ENCODE measurements at places on chromosomes 16 and 17. TPM values are rescaled to one million over a fixed set of nuclear protein-coding genes. Genes with fewer than 3 reads are reported as not detected.

DNA sequence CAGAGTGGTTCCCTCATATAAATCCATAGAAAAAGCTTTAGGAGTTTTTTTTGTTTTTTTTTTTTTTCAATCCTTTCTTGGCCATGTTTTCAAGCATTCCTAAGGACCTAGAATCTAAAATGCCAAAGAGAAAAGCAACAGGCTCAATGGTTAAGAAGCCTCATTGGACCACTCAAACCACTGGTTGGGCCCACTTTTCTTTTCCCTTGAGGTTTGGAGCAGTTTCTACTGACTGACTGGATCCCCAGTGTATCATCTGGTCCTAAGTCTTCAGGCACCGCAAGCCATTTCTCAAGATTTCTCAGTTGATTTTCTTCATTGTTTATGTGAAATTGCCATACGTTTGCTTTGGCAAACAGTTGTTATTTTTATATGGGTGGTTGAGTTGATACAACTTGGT is 14.4 kb downstream of the METTL9 start:
- no peak for DNase-seq
- H3K27ac ChIP-seq, result no peak overlapping the region
- H3K4me3 ChIP-seq, result no peak overlapping the region
- H3K4me1 ChIP-seq, result peaks cover 67% of the 10 kb centered on the region
- peaks cover 21% of the 10 kb centered on the region for H3K36me3 ChIP-seq

DNA sequence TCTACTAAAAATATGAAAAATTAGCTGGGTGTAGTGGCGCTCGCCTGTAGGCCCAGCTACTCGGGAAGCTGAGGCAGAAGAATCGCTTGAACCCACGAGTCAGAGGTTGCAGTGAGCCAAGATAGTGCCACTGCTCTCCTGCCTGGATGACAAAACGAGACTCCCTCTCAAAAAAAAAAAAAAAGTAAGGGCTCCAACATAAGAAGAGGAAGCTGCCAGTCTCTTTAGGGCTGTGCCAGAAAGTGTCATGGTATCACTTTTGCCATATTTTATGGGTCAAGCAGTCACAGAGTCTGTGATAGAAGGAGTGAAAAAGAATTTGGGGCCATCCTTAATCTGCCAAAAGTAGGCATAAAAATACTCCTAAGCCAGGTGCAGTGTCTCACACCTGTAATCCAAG is 1.4 kb upstream of the PIPOX start:
- peaks cover 3% of the 10 kb centered on the region for H3K27me3 ChIP-seq
- H3K4me3 ChIP-seq, result no peak overlapping the region
- no peak for DNase-seq
- peaks cover 10% of the 10 kb centered on the region for H3K4me1 ChIP-seq
- H3K27ac ChIP-seq, result no peak overlapping the region

DNA sequence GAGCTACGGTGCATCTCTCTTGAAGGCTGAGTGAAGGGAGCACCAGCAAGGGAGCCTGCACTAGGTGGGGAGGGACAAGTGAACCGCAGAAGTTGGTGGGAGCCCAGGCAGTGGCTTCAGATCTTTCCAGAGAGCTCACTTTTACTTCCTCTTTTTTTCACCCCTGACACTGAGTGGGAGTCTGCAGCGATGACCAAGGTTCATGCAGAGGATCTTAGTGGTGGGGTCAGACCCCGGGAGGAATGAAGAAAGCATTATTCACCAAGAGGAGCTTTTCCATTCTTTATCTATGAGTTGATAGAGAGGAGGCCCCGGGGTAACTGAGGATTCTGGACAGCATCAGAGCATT is 3.0 kb upstream of the CCL2 start:
- no peaks in the 10 kb centered on the region for H3K36me3 ChIP-seq
- no peak for DNase-seq
- peaks cover 30% of the 10 kb centered on the region for H3K27me3 ChIP-seq

DNA sequence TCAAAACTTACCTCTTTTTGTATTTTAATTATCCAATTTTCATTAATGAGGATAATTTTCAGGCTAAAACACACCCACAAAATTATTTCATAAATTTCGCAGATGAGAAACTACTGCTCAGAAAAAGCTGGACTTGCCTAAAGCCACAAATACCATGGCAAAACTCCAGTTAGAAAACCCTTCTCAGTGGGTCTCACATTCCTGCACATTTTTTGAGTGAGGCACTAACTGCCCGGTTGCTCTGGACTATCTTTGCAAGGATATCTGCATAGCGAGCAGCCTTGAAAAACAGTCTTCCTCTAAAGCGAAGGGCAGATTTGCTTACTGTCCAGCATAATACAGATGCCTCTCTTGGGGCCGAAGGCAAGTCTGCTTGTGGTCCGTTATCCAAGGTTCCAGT is 9.8 kb downstream of the MPHOSPH6 start:
- H3K36me3 ChIP-seq, result peaks cover 41% of the 10 kb centered on the region
- no peak overlapping the region for H3K27ac ChIP-seq
- H3K27me3 ChIP-seq, result no peaks in the 10 kb centered on the region

- no peaks in the 10 kb centered on the region for H3K4me1 ChIP-seq
- H3K27me3 ChIP-seq, result no peaks in the 10 kb centered on the region
- no peak for DNase-seq
- H3K4me3 ChIP-seq, result no peak overlapping the region
- H3K36me3 ChIP-seq, result peaks cover 2% of the 10 kb centered on the region
Measured at GRCh38 chr16:78985716-78986605, 614.6 kb downstream of the MAF start.

DNA sequence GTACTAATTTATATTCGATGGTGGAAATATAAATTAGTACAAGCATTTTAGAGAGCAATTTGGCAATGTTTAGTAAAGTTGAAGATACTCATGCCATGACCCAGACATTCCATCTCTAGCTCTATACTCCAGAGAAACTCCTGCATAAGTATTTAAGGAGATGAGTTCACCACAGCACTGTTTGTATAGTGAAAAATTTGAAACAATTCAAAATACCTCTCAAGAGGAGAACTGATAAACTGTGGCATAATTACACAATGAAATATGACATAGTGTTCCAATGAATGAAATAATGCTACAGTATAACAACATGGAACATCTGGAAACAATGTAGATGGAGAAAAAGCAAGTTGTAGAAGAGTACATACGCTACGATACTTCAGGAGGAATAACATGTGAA is 48.6 kb upstream of the IRX3 start:
- no peaks in the 10 kb centered on the region for H3K4me1 ChIP-seq
- no peak for DNase-seq
- H3K4me3 ChIP-seq, result no peak overlapping the region
- no peaks in the 10 kb centered on the region for H3K36me3 ChIP-seq
- H3K27me3 ChIP-seq, result peaks cover 24% of the 10 kb centered on the region

The PITPNM3 gene
- 0.72 TPM for total RNA-seq

The CACNG4 gene
- total RNA-seq, result not detected

The COL1A1 gene
- total RNA-seq, result 0.78 TPM

DNA sequence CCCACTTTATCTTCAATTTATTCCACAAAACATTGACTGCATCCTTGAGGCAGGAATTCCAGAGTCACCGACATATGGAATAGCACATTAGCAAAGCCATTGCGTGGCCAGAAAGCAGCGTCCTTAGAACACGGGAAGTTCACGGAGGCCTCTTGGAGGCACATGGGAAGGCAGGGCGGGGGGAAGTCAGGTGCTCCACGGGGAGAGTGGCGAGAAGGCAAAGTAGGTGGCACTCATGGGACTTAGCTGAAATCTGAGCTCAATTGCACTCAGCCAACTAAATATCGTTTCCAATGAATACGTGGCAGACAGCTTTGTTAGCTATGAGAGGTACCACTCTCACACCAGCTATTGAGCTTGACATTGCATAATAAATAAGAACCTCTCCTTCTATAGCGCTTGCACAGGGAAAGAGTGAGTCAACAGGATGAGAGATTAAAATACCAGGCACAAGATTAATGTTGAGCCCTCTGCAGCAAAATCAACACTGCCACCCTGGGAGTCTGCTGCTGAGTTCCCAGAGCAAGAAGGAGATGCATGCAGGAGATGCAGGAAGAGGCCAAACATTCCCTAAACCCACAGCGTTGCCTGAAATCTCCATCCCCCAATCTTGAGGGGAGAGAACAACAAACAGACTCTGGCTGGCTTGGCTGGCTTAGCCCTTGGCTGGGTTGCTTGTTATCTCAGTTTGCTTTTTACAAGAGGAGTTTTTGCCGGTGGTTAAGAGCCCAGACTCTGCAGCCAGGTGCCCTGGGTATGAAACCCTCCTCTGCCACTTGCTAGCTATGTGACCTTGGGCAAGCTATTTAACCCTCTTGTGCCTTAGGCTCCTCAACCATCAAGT is 28.8 kb downstream of the ABCC12 start:
- H3K36me3 ChIP-seq, result no peaks in the 10 kb centered on the region
- no peak overlapping the region for H3K27ac ChIP-seq
- no peak overlapping the region for H3K4me3 ChIP-seq

The RNU2-1 gene
- total RNA-seq, result 4,468 TPM

DNA sequence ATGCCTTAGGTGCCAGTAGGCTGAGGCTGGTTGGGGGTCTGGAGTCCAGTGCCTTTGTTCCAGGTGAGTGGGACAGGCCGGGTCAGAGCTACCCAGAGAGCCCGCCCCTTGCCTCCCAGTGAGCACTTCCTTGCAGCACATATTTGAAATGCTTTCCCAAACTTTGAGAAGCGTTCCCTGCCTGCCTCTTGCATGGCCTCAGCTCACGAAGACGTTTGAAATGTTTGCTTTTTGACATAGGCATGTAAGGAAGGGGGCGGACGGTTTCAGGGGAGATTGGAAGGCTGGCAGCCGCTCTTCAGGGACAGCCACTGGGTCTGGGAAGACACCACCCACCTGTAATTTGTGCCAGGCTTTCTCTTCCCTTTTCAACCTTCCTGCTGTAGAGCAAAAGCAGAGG is 5.1 kb upstream of the FOXL1 start:
- H3K36me3 ChIP-seq, result no peaks in the 10 kb centered on the region
- DNase-seq, result no peak
- no peak overlapping the region for H3K27ac ChIP-seq
- H3K4me3 ChIP-seq, result no peak overlapping the region

DNA sequence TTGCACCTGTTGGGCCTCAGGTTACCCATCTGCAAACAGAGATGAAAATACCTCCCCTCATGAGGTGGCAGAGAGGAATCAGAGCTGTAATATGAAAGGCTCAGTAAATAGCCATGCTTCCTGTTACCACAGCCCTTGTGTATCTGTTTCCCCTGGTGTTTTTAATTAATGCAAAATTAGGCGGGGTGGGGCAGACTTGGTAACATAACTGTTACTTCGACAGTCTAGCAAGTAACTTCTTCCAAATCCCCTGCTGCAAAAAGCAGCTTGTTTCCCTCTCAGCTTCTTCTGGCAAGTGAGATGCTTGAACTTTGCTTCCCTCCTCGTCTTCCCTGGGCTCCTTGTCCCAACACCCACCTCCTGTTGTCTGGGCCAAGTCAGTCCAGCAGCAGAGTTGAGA is 381.5 kb downstream of the CPPED1 start:
- no peak for DNase-seq
- no peak overlapping the region for H3K4me3 ChIP-seq
- H3K36me3 ChIP-seq, result peaks cover 7% of the 10 kb centered on the region
- no peaks in the 10 kb centered on the region for H3K27me3 ChIP-seq

- H3K27ac ChIP-seq, result no peak overlapping the region
- H3K27me3 ChIP-seq, result no peaks in the 10 kb centered on the region
- H3K4me1 ChIP-seq, result peaks cover 30% of the 10 kb centered on the region
- no peaks in the 10 kb centered on the region for H3K36me3 ChIP-seq
- DNase-seq, result no peak
- peak overlapping the region; percentile 90 for H3K4me3 ChIP-seq
Measured at GRCh38 chr17:50347894-50348291, 2.0 kb downstream of the XYLT2 start.

GRCh38 chr17:77405867-77406732 is 265.3 kb downstream of the SEC14L1 start:
- no peak for DNase-seq
- peaks cover 85% of the 10 kb centered on the region for H3K4me1 ChIP-seq
- H3K27me3 ChIP-seq, result no peaks in the 10 kb centered on the region
- peak overlapping the region; percentile 91 for H3K4me3 ChIP-seq
- peak overlapping the region; percentile 91 for H3K27ac ChIP-seq

- no peak overlapping the region for H3K4me3 ChIP-seq
- H3K27me3 ChIP-seq, result peaks cover 5% of the 10 kb centered on the region
- H3K36me3 ChIP-seq, result no peaks in the 10 kb centered on the region
- no peak overlapping the region for H3K27ac ChIP-seq
Measured at GRCh38 chr17:30225112-30225511, 10.4 kb downstream of the SLC6A4 start.

The CCR7 gene
- 260 TPM for total RNA-seq

GRCh38 chr16:79876332-79876730 is 275.8 kb upstream of the MAF start:
- no peak overlapping the region for H3K27ac ChIP-seq
- no peaks in the 10 kb centered on the region for H3K4me1 ChIP-seq
- H3K27me3 ChIP-seq, result no peaks in the 10 kb centered on the region
- DNase-seq, result no peak
- H3K4me3 ChIP-seq, result no peak overlapping the region
- no peaks in the 10 kb centered on the region for H3K36me3 ChIP-seq

The PRCD gene
- 0.36 TPM for total RNA-seq

DNA sequence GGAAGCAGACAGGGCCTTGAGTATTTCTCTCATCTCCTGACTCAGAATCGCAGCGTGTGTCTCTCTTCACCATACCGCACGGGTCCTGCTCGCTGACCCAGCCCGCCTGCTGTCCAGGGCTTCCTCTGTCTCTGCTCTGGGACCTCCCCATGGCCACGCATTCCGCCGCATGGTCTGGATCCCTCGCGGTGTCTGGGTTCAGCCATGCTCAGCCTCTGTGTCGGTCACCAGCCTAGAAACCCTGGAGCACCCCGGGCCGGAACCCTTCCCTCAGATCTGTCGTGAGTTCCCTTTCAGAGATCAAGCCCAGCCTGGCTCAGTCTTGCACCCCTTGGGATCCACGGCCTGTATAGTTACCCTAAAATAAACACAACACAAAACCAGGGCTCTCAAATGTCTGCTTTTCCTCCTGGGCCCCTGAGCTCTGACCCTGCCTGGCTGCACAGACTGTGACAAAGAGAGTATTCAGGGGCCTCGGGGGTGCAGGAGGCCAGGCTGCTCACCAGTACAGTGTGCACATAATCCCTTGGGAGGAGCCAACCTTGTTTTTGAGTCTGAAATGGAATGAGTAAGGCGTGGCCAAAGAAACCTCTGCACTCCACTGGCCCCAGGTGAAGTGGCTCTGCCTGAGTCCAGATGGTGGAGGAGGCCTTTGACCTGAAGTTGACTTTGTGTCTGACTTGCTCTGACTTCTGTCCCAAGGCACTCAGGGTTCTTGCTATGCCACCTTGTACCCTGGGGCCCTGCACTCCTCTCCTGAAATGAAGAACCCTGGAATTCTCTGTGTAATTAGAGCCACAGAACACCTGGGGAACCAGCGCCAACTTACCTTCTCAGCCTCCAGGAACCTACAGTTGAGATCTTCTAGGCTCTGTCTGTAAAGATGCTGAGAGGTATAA is 5.8 kb upstream of the SPIRE2 start:
- no peak for DNase-seq
- no peak overlapping the region for H3K4me3 ChIP-seq
- peaks cover 20% of the 10 kb centered on the region for H3K4me1 ChIP-seq
- H3K27me3 ChIP-seq, result peaks cover 8% of the 10 kb centered on the region
- H3K36me3 ChIP-seq, result peaks cover 3% of the 10 kb centered on the region

DNA sequence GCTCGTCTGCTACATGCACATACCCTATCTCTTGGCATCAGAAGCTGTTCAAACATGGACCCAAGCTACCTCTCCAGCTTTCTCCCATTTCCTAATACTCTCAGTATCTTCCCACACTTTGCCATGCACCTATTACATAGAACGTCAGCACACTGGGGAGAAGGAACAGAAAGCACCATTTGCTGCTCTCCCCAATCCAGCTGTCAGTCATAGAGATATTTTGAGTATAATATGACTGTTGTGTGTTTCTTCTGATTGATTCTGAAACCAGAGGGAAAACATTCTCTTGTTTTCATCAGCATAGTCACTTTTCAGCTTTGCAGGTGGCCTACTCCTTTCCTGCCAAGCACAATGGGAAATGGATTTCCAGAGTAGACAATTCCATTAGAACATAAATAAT is 107.1 kb downstream of the ADAMTS18 start:
- no peaks in the 10 kb centered on the region for H3K36me3 ChIP-seq
- H3K27me3 ChIP-seq, result peaks cover 22% of the 10 kb centered on the region
- DNase-seq, result no peak

Measured in activated naive CD8-positive, alpha-beta T cell treated with anti-CD3 and anti-CD28 coated beads for 36 hours (primary cell).